ENCODE measurements at places on chromosomes 11 and 22.

GRCh38 chr11:32584921-32585320 lies 1.3 kb downstream of the EIF3M start:
- DNase-seq: no peak

- DNase-seq: no peak
Measured at GRCh38 chr11:2310073-2310785, 8.4 kb downstream of the TSPAN32 start.

DNA sequence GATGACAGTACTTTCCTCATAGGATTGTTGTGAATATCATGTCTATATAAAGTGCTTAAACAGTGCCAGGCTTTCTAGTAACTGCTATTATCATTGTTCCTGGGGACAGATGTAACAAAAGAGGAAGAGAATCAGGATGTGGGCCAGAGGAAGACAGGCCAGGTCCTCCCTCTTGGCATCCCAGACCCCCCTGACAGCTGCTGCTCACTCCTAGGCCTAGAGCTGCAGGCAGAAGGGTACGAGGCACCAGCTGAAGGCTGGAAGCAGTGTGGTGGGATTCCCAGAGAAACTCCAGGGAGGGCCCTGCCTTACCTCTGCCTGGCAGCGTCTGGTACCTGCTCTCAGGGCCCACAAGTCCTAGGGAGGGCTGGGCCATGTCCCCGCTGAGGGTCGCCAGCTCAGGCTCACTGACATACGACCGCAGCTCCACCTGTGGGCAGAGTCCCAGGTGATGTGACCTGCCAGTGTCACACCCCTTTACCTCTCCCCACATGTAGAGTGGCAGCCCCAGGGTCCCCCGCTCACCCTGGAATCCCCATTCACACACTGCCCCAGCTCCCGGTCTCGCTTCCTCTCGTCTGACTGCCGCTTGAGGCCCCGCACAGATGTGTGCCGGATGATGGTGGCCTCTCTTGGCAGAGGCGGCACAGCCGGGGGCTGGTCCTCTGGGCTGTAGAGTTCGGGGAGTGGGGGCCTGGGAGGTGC lies 52.2 kb downstream of the C11orf58 start:
- no peak for DNase-seq

DNA sequence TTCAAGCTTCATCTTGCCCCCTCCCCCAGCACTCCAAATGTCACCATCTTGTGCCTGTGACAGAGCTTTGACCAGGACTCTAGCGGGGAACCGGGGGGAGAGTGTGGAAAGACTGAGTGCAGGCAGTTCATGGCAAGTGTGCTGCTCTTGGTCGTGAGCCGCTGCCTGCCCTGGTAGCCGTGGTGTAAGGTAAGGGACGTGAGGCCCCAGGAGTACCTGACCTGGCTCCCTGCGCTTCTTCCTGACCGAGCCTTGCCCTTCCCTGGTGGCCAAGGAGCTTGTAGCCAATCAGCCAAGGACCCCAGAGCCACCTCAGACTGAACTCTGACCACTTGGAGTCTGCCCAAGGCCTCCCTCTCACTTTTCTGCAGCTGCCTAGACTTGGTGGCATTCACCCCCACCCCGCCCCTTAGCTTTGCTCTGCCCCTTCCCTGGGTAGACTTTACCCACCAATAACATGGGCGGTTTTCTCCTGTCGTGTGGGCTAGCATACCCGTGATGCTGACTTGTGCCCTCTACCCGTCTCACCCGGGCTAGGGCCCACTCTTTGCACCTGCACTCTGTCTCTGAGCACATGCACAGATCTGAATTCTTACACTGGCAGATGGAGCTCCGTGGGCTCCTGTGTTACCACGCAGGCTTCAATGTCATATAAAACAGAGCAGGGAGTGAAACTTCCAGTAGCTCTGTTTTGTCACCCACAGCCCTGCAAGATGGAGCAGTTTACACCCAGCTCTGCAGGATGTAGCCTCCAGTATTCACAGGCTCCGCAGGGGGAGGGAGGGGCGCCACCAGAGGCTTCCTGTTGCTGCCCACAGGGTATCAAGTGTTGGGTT lies 1.5 kb downstream of the DGKZ start:
- DNase-seq: peak; percentile 28

DNA sequence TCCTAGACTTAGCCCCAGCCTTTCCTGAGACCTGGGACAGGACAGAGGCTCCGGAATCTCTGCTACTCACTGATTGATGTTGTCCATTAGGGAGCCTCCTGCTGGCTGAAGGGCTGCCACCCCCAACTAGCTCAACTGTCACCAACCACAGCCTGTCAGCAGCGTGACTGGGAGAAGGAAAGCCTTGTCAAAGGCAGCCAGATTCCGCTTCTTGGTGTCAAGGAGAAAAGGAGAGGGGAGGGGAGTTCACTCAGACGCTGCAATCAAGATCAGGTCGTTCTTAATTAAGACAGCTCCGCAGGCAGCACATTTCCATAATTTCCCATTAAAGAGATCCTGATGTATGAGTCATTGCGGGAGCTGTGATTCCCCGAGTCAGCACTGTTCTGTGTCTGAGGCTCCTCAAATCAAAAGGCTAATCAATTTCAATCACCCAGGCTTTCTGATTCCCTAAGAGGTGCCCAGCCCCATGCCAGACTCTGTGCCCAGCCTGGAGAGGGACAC lies 152.8 kb upstream of the ZBED5 start:
- DNase-seq: no peak

DNA sequence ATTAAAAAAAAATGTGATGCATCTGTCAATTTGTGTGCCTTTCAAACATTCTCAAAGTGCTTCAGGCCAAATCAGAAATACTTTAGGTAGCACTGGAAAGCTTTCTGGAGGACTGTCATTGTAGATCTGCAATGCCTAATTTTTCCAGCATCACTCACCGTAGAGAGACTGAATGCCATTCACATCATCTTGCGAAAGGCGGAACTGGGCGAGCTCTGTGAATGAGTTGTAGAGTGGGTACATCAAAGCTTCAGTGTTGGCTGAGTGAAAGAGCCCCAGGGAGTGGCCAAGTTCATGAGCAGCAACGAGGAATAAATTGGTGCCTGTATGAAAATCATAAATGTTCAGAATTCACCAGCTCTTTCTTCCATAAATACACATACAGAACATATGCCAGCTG lies 4.0 kb downstream of the MMP10 start:
- DNase-seq: no peak

GRCh38 chr11:102495161-102496042 lies 35.1 kb downstream of the MMP7 start:
- no peak for DNase-seq

- no peak for DNase-seq
Measured at GRCh38 chr11:118427707-118428106, 8.6 kb upstream of the KMT2A start.

- no peak for DNase-seq
Measured at GRCh38 chr22:35641494-35642120, 6.6 kb upstream of the APOL6 start.

- no peak for DNase-seq
Measured at GRCh38 chr11:35483131-35483820, 42.1 kb downstream of the PAMR1 start.

DNA sequence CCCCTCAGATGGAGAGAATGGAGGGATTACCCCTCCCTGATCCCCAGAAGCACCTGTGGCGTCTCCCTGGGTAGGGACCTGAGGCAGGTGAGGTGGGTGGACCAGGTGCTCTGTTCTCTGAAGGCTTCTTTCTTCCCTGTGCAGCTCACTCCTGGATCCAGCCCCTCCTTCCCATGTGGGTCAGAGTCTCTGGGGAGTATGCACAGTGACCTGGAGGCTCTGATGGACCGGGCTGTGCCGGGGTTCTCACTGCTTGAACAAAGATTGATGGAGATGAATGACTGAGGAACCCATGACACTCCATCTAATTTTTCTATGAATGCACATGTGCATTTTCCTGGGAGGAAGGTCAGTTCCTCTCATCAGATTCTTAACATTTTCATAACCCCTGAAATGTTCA lies 78.6 kb upstream of the SHANK2 start:
- no peak for DNase-seq
